GM12891 (cell line): ENCODE measurements at places on chromosomes 2 and 18.
A peak's percentile ranks its signal among the peaks of the same experiment; 100 is the strongest.

GRCh38 chr18:32810314-32810713 lies 37.5 kb upstream of the KLHL14 start:
- DNase-seq = no peak

- no peak for DNase-seq
These were observed 105.6 kb upstream of the FHL2 start for GRCh38 chr2:105504459-105504858.

DNA sequence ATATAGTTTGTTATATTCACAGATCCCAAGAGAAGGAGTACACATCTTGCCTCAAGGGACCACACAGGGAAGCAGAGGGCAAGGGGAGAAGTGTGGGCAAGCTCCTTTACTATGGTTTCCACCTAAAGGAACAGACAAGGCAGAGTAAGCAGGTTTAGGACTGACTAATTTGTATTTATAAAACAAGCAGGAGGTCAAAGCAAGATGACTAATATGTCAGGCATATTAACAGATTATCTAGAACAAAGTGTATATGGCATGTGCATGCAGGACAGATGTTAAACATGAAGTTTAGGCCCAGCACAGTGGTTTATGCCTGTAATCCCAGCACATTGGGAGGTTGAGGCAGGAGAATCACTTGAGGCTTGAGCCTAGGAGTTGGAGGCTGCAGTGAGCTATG lies 3.7 kb upstream of the LRP2 start:
- no peak for DNase-seq

DNA sequence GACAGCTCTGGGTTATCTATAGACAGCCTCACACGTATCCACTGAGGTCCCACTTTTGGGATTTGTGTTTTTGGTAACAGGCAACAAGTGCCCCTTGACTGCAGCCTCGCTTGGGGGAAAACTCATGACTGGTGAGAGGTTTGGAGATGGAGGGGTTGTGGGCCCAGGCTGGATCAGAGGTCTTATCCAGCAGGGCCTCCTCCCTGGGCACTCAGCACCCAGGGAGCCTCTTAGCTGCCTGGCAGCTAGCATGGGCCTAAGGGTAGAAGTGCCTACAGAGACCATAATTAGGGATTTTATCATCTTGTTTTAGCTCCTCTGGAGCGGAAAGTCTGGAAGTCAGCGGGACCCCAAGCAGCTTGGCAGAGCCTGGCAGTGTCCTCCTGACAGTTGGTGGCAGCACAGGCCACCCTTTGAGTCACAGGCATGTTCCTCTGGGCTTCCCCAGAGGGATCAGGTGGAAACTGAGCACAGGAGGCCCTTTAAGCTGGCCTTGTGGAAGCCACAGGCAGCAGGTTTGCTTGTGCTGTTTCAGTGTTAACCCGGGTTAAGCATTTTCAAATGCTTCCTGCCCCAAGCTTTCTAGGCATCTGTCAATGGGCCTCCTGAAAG lies 143.1 kb downstream of the KCTD1 start:
- peak; percentile 37 for DNase-seq

DNA sequence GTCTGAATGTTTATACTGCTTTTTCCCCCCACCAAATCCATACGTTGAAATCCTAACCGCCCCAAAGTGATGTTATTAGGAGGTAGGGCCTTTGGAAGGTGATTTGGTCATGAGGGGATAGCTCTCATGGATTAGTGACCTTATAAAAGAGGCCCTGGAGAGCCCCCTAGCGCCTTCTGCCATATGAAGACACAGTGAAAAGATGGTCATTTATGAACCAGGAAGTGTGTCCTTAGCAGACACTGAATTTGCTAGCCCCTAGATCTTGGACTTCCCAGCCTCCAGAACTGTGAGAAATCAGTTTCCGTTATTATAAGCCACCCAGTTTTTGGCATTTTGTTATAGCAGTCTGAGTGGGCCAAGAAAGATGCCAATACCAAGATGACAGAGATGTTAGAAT lies 7.2 kb upstream of the TSN start:
- no peak for DNase-seq

DNA sequence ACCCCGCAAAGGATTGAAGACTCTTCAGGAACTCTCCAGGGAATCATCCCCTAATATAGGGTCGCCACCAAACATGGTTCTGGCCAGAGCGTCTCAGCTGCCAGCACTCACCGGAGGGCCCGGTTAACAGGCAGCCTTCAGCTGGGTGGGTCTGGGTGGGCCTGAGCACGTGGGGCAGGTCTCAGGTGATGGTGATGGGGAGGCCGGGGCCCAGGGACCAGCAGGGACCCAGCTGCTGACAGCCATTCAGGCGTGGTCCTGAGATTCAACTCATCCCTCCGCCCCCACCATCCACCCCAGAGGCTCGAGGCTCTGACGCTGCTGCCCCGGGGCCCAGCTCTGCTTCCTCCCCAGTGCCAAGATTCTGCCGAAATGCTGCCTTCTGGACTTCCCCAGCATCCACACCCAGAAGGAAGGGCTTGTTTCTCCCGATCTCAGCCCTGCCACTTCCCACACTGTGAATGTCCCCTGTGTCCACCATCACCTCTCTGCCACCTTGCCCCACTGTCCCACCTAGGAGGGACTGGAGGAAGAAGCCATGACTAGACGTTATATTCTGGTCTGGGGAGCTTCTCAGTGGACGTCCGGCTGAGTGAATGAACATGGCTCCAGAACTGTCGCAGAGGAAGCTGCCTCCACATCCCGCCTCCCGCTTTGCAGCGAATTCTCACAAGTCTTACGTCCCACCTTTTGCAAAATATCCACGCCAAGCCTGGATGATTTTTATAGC lies 294.2 kb upstream of the SALL3 start:
- no peak for DNase-seq

DNA sequence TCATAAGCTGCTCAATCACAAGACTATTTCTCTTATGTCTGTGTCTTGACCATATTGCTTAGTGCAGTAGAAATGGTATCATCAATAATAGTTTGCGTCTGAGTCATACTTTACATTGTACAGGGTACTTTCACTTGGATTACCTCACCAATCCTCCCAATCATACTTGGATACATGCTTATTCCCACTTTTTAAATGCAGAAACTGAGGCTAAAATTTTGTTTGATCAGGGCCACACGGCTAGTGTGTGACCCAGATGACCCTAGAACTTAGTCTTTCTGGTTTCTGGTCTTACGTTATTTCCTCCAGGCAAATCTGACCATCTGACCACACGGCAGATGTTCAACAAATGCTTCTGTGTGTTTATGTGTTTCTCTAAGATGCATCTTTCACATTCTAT lies 23.8 kb upstream of the CCL20 start:
- DNase-seq = no peak

- no peak for DNase-seq
These were observed 194.7 kb upstream of the TFPI start for GRCh38 chr2:187748958-187749357.

DNA sequence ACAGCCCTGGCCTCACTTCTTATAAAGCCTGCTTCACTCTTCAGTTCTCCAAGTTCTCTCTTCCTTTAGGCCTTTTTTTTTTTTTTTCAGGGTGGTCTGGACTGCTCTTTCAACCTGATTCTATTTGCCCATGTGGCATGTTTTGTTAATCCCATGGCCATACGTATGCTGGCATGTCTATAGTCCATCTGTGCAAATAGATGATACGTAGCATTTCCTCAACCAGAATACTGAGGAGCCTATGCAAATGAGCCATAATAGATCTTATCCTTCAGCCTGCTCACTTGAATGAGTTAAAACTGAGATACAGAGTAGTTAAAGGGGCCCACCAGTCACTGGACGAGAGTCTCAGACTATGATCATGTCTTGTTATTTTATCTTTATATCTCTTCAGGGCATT lies 265.2 kb upstream of the CXCR4 start:
- no peak for DNase-seq

DNA sequence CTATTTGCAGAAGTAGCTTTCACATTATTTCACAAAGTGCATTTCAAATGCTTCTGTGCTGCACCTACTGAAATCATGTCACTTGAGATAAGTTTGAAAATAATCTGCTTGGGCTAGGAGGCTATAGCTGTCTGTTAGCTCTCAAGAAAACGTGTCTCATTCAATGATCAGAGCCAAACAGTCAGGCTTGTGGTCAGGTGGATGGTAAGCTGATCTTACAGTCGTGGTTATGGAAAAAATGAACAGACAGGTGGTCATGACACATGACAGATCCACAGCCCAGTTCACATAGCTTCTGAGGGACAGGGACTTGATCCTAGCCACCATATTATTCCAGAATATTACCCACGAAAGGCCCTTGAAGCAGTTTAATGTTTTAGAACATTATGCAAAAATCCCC lies 26.5 kb upstream of the RFX8 start:
- no peak for DNase-seq

DNA sequence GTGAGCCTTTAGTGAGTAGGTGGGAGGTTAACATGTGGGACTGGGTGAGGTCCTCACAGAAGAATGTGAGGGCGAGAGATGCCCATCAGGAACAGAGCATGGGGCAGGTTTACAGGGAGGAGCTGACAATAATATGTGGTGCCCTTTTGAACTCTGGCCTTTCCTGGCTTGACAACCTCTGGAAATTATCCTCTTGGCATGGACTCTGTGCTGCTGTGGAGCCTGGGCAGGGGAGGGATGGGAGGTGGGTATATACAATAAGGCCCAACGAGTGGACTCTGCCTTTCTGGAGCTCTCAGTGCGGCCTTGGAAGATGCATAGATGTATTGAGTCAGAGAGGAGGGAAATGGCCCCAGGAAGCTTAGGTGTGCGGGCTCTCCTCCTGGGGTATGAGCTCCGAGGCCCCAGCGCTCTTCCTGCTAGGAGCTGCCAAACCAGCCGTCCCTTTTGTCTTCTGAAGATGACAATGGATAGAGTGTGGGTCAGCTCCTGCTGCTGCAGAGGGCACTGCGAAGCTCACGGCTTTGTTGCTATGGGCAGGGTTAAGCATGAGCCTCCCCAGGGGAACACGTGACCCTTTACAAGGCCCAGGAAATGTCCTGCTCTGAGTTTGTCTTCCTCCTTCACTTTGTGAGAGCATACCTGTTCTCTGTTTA lies 8.7 kb upstream of the PSD4 start:
- DNase-seq = no peak

GRCh38 chr18:79486356-79487182 lies 90.8 kb downstream of the NFATC1 start:
- no peak for DNase-seq

DNA sequence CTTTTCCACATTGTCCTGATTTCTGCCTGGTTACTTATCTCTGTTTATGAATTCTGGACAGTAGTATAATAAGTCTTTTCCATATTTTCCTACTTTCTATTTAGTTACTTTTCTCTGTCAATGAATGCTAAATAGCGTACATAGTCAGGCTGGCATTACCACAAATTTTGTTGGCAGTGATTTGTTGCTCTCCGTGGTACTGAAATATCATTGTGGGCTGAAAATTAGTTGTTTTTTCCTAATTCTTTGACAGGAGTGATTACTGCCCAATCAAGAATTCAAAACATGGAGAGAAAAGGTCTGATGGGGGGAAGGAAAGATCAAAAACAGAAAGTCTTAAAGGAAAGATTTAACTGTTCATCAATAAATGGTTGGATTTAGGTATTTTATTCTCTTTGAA lies 7.7 kb upstream of the GALNT13 start:
- no peak for DNase-seq

DNA sequence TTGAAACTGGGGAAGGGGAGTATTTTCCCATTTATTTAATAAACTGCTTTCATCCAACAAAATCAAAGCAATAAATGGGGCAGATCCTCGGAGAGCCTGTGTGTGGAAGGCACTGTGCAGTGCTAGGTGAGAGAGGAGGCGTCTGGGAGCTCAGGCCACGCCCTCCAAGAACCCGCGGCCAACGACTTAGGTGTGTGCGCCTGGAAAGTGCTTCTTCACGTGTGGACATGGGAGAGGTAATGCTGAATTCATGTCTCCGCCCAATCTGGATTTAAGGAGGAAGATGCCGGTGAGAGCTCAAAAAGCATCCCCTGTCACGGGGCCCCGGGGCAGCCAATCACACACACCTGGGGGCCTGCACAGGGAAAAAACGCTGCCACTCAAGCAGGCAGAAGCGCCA lies 77.4 kb downstream of the HDAC4 start:
- no peak for DNase-seq

- DNase-seq = no peak
These were observed 315.5 kb upstream of the MYT1L start for GRCh38 chr2:2646433-2647051.

DNA sequence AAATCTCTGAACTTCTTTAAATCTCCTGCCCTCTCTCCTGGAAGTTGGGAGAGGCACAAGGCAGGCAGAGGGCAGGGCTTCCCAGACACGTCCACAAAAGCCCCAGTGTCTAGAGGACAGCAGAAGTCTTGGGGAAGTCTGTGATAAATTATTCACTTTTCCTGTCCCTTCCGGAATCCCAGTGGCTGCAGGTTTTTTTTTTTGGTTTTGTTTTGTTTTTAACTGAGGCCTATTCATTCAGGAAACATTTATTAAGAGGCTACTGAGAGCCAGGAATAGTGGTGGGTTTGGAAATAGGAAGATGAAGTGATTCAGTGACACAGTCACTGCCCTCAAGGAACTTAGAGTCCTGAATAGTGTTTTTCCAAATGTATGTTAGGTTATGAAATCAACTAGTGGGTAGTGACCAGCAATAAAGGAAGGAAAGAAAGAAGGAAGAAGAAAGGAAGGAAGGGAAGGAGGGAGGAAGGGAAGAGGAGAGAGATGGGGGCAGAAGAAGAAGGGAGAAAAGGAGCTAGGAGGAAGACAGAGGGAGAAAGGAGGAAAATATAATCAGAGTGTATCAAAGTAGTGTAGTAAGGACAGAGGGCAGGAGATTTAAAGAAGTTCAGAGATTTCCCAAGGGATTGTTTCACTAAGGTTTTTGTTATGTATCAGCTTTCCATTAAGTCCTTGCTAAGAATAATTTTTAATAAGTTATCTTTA lies 98.9 kb upstream of the ZFP36L2 start:
- no peak for DNase-seq

DNA sequence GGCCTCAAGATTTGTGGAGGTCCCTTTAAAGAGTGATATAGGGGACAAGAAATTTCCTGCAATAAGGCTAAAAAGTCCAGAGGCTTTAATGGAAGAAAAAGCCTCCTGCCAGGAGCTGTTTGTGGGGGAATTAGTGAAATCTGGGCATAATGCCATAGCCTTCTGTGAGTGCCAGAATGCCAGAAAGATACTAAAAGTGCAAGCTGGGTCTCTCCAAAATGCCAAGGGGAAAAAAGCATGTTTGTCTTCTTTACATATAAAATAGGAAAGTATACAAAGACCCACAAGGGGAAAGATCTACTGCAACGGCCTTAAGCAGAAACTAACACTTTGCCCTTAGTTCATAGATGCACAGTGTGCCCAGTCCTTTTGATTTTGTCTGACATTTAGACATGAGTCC lies 647.7 kb upstream of the ZNF804A start:
- DNase-seq = no peak

- DNase-seq = no peak
These were observed 199.3 kb upstream of the EPAS1 start for GRCh38 chr2:46097714-46098480.

- no peak for DNase-seq
These were observed 8.8 kb downstream of the IAH1 start for GRCh38 chr2:9483107-9483506.

GRCh38 chr2:168751104-168751740 lies 51.2 kb upstream of the NOSTRIN start:
- DNase-seq = peak; percentile 3

DNA sequence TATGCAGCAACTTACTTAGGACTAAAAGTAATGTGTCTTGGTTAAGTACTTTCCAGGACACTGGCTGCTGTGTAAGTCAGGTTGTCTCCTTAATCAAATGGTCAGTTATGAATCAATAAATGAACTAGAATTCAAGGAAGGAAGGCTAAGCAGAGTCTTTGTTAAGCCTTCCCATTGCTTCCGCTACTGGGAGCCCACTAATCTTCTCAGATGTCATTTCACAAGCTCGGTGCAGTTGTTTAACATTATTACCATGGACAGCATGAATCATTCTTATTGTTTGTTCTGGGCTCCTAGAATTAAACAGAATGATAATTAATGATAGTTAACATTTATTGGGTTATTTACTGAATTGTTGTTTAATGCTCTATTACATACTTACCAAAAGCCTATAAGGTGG lies 26.0 kb upstream of the MEIS1 start:
- DNase-seq = no peak
